ENCODE measurements at places on chromosomes 16 and 17.

GRCh38 chr17:78717431-78717980, 64.6 kb downstream of the CYTH1 start:
- DNase-seq: peak; percentile 75

- DNase-seq: no peak
Measured at GRCh38 chr17:73998653-73999645, 204.5 kb upstream of the RPL38 start.

DNA sequence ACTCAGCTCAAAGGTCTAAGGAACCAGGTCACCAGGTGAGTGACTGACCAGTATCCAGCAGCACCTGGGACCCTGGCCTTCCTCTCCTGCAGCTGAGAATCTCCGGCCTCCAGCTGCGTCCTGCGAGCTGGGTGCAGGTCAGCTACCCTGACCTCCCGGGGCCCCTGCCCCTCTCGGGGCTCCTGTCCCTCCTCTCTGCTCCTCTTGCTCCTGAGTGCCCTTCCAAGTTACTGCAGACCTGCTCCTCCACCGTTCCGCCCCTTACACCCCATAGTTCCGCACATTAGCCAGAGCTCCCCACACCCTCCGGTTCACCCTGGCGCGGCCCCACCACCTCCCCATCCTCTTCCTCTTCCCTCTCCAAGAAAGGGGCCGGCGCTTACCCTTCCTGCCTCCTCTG, 10.6 kb downstream of the FOXJ1 start:
- no peak for DNase-seq

DNA sequence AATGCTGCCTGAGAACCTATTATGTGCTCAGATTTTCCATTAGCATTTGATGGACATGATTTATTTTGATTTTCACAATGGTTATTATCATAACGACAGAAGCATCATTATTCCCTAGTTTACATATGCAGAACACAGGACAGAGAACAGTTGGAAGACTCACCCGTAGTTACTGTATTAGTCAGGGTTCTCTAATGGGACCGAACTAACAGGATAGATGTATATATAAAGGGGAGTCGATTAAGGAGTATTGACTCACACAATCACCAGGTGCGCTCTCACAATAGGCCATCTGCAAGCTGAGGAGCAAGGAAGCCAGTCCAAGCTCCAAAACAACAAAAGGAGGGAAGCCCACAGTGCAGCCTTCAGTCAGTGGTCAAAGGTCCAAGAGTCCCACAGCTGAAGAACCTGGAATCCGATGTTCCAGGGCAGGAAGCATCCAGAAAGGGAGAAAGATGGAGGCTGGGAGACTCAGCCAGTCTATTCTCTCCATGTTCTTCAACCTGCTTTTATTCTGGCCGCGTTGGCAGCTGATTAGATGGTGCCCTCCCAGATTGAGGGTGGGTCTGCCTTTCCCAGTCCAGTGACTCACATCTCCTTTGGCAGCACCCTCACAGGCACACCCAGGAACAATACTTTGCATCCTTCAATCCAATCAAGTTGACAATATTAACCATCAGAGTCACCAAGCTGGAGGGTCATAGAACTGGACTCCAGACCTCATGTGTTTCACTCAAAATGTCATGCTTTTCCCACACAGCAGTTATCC, 92.7 kb upstream of the XYLT1 start:
- DNase-seq: no peak

DNA sequence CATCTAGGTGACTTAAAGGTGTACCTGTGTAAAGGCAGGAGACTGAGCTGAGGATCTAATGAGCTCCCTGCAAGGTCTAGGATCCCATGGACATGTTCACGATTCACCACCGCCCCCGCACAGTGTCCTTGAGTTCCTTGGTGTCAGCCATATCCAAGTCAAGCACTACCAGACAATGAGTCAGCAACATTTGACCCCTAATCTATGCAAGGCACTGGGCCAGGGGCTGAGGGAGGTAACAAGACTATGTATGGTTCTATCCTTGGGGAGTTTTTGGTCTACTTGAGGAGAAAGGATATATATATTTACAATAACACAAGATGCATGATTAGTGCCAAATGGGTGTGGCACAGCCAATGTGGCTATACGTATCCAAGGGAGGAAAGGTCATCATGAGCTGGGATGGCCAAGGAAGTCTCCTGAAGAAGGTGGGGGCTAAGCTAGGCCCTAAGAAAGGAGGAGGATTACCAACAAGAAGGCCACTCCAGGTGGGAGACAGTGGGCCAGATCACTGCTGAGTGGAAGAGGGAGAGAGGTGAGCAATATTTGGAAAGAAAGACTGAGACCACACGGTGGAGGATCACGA, 35.0 kb downstream of the ITGB3 start:
- DNase-seq: no peak

GRCh38 chr17:65013613-65014391, 42.7 kb downstream of the GNA13 start:
- peak; percentile 81 for DNase-seq

DNA sequence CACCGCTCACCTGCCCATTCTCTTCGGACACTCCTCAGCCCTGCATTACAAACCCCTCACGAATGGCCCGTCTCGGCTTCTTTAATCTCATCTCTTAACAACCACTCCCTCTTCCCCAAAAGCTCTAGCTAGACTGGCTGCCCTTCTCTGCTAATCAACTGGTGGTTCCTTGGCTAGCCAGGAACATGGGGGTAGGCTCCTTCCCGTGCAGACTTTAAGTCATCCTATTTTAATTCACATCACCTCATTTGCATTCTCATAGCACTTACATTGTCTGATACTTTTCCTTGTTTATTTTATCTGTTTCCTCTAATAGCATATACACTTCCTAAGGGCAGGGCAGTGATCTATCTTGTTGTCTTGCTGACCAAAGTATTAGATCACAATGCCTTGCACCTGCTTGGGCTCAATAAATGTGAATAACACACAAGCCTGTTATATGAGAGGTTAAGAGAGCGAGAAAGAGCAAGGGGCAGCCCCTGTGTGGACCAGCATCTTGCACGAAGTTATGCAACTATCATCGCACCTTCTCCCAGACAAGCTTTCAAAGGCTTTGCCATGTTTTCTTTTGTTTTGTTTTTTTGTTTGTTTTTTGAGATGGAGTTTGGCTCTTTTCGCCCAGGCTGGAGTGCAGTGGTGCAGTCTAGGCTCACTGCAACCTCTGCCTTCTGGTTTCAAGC, 9.8 kb downstream of the TP53 start:
- no peak for DNase-seq

DNA sequence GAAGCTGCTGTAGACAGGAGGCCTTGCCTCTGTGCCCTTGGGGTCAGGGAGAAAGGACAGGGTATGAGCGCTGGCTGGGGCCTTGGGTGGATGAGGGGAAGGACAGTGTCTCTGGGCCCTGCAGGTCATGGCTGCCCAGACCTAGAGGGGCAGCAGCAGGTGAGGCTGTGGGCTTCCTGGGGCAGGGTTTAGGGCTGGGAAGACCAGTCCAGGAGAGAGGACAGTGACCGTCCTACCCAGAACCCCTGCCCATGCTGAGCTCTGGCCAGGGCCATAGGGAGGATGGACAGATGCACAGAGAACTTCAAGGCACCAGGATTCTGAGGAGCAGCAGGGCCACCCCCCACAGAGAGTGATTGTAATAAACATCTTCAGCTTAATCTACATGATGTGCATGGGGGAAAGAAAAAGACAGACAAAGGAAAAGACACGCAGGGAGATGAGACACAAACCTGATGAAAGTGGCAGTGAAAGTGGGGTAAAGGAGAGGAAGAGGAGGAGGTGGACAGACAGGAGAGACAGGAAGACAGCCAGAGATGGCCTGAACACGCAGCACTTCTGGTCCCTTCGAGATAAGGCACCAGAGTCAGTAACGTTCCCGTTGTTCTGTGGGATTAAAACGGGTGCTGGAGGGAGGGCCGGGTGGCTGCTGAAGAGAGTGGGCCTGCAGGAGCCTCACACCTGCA, 17.5 kb downstream of the FLOT2 start:
- no peak for DNase-seq

- no peak for DNase-seq
Measured at GRCh38 chr17:36992701-36993100, 43.9 kb downstream of the AATF start.

- DNase-seq: no peak
Measured at GRCh38 chr16:66292241-66292935, 74.1 kb upstream of the CDH5 start.

DNA sequence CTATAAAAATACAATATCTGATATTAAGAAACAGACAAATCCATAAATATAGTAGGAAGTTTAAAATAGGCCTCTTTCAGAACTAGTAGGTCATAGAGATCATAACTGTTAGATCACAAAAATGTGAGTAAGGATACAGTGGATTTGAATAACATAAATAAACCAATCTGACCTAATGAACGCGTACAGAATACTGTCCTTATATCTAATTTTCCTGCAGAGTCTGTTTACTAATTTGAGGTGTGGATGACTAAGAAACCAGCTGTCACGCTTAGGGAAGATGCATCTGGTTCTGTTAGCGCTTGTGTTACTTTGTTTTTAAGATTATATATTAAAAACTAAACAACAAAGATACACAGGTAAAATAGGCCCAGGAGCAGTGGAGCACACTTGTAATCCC, 14.8 kb downstream of the CPD start:
- no peak for DNase-seq

- DNase-seq: no peak
Measured at GRCh38 chr16:56512025-56512424, 7.8 kb downstream of the BBS2 start.

- DNase-seq: no peak
Measured at GRCh38 chr17:76755285-76755684, 17.4 kb downstream of the MFSD11 start.

All from foreskin fibroblast (primary cell).